Brain pericyte (primary cell): ENCODE measurements at places on chromosomes 3 and 15.

DNA sequence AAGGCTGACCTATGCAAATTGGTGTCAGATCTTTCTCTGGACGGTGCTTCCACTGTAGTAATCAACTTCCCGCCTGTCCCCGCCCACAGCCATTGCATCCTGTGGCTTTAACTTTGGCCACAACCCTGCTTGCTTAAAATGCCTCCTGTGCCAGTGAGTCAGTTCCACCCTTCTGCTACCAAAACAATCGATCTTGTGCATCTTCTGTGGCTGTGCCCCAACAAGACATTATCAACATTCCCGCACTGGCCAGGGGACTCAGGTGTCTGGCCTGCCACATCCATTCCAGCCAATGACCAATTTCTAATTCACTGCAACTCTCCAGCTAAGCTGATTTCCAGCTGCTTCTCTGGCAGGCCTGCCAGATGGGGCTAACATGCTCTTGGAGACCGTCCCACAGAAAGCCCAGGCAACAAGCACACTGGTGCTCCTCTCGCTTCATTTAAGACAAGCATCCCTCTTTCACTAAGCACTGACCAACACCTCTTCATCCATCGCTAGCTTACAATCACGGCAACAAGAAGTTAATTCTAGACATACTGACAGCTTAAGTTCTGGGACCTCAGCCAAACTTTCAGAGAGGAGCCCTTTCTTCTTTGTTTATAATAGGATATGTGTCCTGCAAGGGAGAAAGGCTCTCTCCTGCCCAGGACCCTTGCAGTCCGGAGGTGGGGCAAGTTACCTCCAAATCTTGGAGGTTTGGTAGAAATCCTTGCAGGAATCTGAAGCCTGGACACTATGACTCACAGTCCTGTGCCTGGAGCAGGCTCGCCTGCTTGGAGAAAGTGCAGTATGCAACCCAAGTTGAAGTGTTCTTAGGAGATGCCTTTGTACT, 6.7 kb downstream of the CA12 start:
- no peak for DNase-seq

GRCh38 chr3:129608087-129608935, 1.8 kb upstream of the PLXND1 start:
- DNase-seq = no peak

- DNase-seq = no peak
Observed at GRCh38 chr3:112002096-112002971, 3.6 kb downstream of the TAGLN3 start.

DNA sequence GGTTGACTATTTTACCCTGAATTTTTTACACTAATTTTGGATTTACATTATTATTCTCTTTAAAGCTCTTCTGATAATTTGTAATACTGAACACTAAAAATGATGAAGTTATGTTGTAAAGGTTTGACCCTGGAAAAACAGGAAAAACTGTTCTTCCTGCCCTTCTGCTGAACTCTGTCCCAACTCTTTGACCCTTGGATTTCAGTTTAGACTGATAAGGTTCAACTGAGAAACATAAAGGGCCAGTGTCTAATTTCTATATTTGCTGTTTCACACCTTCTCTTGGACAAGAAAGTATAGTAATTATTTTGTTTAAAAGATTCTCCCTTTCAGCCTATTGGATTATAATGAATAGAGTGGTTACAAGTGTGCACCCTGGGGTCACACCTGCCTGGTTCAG, 12.8 kb upstream of the TMOD3 start:
- no peak for DNase-seq

- no peak for DNase-seq
Observed at GRCh38 chr3:3101660-3102458, 8.3 kb downstream of the IL5RA start.

GRCh38 chr3:15636028-15636709, 34.6 kb downstream of the BTD start:
- no peak for DNase-seq

GRCh38 chr3:99627062-99627826, 11.2 kb upstream of the COL8A1 start:
- DNase-seq = no peak
